ENCODE measurements at places on chromosomes 2 and 18.

DNA sequence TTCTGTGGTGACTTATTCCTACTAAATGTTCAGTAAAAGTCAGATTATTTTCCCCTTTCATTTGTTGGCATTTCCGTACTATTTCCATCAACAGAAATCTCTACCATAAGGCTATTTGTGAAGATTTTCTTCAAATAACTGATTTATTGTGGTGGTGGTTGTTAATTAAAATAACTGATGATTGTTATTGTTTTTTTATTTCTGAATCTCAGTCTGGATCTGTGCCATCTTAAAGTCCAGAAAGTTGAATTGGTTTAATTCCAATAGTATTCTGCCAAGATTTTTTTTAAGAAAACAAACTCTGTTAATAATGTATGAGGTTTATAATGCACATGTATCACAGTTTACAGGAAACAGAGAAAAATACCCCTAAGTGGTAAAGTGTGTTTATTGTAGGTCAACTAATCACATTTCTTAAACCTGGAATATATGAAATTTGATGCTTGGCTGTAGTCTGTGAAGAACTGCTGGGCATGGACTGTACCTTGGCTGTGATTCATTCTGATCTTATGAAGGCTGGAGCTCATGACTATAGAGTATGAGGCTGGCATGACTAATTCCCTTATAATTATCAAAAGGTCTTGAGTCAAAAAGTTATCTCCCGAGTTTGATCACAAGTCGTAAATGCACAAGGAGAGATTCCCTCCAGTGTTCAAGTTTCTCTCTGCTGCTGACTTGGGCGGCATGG lies 134.2 kb upstream of the RND3 start:
- DNase-seq = peak; percentile 82

- DNase-seq = no peak
Measured at GRCh38 chr2:209936106-209936666, 66.3 kb upstream of the RPE start.

DNA sequence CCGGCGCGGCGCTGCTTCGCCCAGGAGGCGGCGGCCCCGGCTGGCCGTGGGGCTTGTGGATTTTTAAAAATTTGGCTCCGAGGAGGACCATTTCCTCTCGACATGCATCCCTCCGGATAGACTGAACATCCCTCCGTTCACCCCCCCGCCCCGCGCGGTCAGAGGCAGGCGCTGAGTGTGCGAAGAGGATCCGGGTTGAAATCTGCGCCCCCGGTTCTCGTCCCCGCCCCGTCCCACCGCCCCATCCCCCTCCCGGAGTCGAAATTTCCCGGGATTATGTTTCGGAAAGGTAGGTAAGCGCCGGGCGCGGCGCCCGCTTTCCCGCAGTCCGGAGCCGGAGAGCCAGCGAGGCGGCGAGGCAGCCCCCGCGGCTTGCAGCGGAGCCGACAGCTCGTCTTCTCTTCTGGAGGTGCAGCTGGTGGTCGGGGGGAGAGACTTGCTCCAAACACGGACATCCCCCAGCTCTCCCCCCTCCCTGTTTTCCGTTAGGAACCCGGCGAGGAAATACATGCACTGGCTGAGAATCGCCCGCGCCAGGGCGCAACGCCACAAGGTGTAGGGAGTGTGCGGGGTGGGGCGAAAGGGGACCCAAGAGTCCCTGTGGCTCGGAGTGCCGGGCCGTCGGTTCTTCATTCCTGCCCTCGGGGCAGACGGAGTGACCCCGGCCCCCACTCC lies at the start of gene PRKCE:
Gene PRKCE, plus strand, starts transcription at position 261 of the 675 bp plus-strand sequence.
- DNase-seq = no peak

DNA sequence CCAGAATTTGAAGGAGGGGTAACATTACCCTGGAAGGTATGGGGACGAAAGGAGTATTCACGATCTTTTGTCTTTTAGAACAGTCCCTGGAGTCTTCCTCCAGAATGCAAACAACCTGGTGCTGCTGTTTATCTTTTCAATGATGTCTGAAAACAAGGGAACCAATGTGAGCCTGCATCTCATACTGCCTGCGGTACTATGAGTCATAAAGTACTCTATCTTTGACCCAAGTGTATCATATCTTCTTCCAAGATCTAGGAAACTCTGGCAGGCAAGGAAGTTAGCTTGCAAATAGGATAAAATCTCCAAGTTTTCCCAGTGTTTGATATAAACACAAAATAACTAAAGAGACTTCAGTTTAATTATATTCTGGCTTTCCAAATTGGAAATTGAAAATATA lies 968.5 kb downstream of the LRP1B start:
- DNase-seq = no peak

DNA sequence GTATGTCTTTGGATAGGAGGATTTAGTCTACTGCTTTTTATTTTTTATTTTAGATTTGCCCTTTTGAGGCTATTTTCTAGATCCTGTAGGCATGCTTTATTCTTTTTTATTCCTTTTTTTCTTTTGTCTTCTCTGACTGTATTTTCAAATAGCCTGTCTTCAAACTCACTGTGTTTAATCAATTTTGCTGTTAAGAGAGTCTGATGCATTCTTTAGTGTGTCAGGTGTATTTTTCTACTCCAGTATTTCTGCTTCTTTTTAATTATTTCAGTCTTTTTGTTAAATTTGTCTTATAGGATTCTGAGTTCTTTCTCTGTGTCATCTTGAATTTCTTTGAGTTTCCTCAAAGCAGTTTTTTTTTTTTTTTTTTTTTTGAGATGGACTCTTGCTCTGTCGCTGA lies 113.5 kb downstream of the NAT8 start:
- no peak for DNase-seq

Measured in fibroblast of skin of right quadriceps (primary cell).